ENCODE measurements at places on chromosomes 2 and 18.

GRCh38 chr2:3141696-3142095, 235.9 kb downstream of the EIPR1 start:
- DNase-seq: no peak

- DNase-seq: no peak
These were observed 88.5 kb downstream of the ZEB2 start for GRCh38 chr2:144431392-144431783.

GRCh38 chr2:188902901-188903491, 71.2 kb upstream of the COL3A1 start:
- no peak for DNase-seq

- no peak for DNase-seq
These were observed 83.6 kb downstream of the FAM161A start for GRCh38 chr2:61770298-61770697.

DNA sequence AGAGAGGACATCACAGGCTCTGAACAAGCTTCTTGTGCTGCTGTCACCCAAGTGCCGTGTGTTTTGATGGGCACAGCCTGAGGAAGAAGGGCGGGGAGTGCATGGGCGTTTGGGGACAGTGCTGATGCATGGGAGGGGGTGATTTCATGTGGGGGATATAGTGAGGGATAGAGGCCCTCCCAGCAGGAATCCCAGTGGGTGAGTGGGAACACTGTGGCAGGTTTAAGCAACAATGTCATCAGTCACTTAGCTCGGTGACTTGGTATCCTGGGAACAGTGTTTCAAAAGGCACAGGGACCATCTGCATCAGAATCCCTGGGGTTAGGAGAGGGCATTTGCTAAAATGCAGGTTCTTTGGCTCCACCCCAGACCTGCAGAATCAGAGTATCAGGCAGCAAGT, 609 bp downstream of the SIGLEC15 start:
- no peak for DNase-seq

GRCh38 chr2:109045505-109045904, 56.5 kb upstream of the EDAR start:
- no peak for DNase-seq

GRCh38 chr2:8479298-8479697, 202.6 kb upstream of the ID2 start:
- no peak for DNase-seq

DNA sequence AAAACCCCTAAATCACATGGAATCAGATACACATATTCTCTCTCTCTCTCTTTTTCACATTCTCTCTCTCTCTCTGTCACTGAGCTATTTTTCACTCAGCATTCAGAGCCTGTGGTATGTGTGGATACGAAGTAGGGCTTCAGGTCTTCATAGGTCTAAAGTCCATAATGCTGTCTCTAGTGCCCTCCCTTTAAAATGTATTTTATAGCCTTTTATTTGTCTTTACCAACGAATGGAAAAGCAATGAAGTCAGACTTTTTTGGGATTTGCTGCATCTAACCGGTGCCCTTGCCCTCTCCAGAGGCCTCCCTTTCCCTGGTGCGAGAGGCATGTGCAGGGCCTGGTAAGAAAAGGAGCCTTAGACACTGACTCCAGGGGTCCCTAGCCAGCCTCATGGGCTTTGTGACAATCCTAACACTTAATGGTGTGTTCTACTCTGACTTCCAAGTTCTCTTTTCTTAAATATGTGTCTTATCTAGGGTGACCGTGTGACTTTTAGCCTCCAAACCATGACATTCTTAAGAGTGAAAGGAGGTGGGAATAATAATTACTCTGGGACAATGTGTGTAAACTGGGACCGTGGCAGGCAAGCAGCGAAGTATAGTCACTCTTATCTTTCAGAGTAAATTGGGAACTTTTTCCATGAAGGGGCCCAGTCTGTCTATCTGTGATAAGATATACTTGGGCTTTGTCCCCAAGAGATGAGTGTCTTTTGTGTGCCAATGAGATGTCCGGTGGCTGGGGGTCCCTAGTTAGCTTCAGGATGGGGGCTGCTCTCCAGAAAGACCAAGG, 101.1 kb downstream of the B3GNT2 start:
- no peak for DNase-seq

DNA sequence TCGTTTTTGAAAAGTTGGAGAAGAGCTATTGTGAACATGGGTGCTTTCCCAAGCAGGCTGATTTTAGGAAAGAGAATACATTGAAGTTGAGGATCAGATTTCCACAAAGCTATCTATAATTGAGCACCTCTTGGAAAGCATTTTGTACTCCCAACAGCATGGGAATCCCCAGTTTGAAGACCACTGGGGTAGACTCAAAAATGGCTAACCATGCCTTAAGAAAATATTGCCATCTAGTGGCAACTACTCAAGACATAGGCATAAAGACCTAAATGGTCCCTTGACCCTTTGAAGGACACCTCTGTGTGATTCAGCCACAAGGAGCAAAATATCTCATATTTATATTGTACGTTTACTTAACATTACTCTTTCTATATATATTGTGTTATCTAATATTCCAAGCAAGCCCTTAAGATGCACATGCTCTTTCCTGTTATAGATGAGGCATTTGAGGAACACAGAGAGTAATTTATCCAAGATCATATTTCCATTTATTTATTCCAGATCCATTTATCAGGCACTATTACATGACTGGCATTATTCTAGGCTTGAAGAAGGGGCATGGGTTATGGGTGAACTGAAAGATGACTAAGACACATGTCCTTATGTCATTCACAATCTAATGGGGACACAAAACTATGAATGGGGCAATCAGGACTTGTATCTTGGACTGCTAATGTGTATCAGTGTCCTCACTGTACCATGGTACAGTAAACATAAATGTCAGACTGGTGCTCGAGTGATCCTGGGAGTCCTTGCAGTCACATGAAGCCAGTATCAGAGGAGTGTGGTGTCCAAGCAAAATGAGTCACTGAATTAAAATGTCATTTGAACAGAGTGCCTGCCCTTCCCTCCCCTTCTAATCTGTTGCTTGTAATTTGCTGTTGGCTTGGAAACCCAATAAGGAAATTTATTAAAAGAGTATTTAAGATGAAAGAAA, 121.0 kb upstream of the XPO1 start:
- DNase-seq: no peak

GRCh38 chr18:9244376-9244775, 90.2 kb upstream of the TWSG1 start:
- DNase-seq: no peak

DNA sequence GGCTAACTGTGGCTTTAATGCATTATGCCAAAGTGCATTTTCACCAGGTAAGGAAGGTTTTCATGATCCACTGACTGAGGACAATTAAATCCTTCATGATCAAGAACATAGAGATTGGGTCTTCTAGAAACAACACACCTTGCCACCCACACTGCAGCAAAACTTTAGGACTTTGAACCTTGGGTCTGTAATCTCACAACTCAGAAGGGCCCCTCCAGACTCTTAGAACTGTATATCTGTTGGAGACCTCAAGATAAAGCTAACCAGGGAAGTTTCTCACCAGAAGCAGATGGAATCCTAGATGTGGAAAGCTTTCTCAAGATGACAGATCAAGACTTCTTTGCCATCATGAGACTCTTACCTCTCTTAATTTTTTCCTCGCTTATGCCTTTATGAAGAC, 42.5 kb upstream of the MAT2A start:
- no peak for DNase-seq

DNA sequence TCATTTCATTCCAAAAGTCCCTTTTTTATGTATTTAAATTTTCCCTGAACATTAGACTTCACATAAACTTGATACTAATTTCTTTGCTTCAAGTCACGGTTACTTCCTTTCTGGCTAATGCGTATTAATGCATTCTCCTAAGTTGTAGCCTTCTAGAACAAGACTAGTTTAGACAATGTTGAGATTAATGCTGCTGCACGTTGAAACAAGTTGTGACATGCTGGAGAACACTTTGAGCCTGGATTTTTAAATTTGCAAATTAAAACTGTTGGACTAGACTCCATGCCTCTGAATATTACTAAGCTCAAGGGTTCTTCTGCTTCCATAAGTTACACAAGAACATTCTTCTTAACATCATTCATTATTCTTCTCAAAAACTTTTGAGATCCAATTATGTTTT, 29.1 kb downstream of the ID2 start:
- DNase-seq: no peak

- DNase-seq: no peak
These were observed 128.3 kb downstream of the ATP9B start for GRCh38 chr18:79197531-79197930.

DNA sequence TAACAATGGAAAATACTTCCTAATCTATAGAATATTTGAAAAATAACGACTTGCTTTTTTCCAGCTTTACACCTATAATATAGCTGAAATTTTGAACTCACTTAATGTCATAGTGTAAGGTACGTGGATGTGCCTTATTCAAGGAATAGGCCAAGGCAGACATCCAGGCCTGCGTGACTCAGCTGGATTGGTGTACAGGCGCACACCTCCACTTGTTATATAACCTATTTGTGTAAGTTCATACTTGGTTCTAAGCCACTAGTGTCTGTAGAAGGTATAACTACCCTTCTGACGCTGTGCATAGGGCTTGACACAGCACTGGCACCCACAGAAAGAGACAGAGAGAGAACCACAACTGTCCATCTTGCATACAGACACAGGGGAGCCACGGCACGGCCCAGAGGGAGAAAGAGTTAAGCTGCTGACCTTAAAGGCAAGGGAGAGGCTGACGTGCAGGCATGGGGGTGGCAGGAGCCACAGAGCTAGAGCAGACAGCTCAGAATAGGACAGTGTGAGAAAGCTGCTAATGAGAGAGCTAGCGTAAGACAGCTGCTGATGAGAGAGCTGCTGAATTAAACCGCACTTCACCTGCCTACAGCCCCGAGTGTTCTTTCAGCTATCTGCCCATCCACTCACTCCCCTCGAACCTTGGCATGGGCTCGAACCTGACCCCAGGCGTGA, 16.1 kb downstream of the CCDC178 start:
- DNase-seq: no peak

DNA sequence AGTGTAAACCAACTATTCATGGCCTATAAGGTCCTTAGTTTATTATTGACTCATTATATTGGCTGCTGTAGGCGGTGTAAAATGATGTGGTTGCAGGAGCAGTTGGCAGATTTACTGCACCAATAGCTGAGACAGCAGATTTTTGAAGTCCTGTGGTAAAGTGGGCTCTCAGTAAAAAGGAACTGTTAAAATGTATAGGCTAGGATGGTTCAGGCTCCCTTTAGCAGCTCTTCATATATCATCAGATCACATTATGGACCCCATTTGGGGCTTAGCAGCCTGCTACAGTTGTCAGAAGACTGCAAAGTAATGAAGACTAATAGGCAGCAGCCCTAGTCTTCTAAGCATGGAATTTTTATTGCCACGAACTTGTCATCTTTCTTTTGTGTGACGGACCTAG, 27.8 kb downstream of the MTX2 start:
- DNase-seq: no peak

- DNase-seq: no peak
These were observed 72.3 kb downstream of the SLC66A3 start for GRCh38 chr2:11227595-11227994.

DNA sequence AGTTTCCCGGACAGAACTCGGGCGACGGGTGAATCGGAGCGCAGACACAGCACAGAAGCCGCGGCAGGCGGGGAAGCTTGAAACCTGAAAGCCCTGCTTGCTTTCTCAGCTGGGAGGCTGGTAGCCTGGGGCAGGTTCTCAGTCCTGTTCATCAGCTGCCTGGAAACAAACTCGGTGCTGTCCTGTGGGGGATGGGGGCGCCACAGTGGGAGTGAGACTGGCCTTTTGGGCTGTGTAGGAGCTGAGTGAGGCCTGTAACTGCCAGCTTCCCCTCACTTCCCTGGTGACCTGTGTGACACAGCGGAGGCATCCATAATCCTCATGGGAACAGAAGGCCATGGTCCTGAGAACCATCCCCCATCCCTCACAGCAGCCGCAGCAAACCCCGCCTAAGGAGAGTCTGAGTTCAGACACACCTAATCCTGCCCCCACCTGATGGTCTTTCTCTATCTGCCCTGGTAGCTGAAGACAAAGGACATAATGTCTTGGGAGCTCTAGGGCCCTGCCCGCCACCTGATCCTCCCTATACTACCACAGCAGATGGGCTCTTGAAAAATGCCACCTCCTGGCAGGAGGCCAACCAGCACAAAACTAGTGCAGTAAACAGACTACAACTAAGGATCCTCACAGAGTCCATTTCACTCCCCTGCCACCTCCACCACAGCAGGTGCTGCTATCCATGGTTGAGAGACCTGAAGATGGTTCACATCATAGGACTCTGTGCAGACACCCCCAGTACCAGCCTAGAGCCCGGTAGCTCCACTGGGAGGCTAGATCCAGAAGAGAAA, 52.7 kb upstream of the LDLRAD4 start:
- DNase-seq: no peak

DNA sequence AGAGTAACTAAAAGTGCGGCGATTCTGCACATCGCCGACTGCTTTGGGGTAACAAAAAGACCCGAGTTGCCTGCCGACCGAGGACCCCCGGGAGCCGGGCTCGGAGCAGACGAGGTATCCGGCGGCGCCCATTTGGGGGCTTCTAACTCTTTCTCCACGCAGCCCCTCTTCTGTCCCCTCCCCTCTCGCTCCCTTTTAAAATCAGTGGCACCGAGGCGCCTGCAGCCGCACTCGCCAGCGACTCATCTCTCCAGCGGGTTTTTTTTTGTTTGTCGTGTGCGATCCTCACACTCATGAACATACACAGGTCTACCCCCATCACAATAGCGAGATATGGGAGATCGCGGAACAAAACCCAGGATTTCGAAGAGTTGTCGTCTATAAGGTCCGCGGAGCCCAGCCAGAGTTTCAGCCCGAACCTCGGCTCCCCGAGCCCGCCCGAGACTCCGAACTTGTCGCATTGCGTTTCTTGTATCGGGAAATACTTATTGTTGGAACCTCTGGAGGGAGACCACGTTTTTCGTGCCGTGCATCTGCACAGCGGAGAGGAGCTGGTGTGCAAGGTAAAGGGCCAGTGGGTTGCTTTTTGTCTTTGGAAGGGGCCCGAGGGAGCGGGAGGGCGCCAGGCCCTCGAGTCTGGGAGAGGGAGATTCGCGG, 1.4 kb downstream of the TRIB2 start:
- DNase-seq: no peak

Measured in HuH-7 (cell line).